NCI-H748 treated with DMSO at 0.1 percent for 48 hours (cell line): ENCODE measurements at places on chromosomes 12 and 14.

GRCh38 chr12:43776498-43776897, 17.7 kb downstream of the IRAK4 start:
- peak; percentile 8 for DNase-seq

DNA sequence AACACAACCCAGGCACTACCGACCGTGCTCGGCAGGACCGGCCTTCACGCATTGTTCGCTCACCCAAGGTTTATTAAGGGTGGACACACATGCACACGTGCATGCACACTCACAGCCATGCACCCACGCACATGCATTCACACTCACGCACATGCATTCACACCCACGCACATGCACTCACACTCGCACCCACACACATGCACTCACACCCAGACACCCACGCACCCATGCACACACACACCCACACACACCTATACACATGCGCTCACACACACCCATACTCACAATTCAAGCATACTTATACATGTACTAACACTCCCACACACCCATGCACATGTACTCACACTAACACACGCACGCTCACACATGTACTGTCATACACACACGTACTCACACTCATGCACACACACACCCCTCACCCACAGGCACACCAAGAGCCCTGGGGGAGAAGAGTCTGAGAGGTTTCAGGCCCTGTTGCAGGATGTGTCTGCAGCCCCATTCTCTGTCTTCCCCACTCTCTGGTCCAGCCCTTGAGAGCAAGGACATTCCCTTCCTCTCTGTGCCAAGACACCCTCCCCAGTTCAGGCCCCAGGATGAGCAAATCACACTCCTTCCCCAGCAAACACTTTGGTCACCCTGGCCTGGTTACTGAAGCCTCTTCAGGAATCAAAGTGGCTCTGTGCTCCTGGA, 49.4 kb upstream of the BCL11B start:
- DNase-seq: no peak

- DNase-seq: no peak
These were observed 31.2 kb downstream of the TMCC3 start for GRCh38 chr12:94618995-94619695.

DNA sequence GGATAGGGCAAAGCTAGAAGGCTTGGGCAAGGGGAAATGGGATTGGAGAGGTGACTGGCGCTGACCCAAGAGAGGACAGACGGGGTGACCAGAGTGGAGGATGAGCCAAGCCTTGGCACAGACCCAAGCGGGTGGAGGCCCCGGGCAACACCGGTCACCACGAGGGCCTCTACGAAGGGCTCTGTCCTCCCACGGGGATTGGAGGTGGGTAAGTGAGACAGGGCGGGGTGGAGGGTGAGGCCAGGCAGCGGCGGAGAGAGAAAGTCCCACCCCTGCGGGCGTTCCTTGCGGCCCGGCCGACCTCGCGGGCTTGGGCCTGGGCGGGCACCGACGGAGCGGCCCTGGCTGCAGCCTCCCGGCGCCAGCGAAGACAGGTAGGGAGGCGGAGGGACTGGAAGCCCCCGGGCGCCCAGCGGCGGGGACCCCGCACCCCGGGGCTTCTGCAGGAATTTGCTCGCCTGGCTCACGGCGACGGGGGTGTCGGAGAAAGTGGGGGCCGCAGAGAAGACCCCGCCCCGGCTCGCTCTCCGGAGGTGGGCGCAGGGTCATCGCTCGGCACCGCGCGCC, at the start of gene PAPLN:
Gene PAPLN (plus strand): TSS at position 288 of the 567 bp plus-strand sequence. CDS start 2,273 bp downstream, outside the sequence.
- DNase-seq: no peak

DNA sequence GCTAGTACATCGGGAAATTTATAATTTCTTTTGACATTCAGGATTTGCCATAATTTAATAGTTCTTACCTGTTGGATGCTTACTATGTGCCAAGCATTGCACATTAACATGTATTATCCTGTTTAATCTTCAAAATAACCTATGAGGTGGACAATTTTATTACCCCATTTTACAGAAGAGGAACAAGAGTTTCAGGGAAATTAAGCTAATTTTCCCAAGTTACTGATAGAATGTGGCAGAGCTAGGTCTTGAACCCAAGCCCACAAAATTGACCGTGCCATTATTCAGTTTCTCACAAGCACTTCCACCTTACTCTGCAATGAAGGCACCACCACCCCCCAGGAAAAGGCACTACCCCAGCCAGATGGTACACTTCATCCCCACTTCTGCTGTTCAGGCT, 161.1 kb upstream of the PLEKHG7 start:
- DNase-seq: no peak

DNA sequence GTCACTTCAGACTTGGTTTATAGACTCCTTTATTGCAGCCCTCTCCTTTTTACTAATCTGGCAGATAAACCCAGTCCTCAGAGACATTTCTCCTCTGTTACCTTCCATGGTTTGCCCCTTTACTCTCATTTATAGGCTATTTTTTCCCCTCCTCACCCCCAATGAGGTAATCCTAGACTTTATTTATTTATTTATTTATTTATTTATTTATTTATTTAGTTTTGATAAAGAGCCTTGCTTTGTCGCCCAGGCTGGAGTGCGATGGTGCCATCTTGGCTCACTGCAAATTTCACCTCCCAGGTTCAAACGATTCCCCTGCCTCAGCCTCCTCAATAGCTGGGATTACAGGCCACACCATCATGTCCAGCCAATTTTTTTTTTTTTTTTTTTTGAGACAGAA, 8.4 kb downstream of the FGD4 start:
- DNase-seq: no peak
